RKO (cell line): ENCODE measurements at places on chromosomes 16 and 17.

GRCh38 chr17:10112962-10113361, 85.4 kb downstream of the GAS7 start:
- no peak for DNase-seq

- DNase-seq: no peak
These were observed 156.8 kb upstream of the TNRC6C start for GRCh38 chr17:77801545-77802332.

GRCh38 chr17:59561042-59561441, 4.4 kb upstream of the DHX40 start:
- DNase-seq: peak; percentile 40

DNA sequence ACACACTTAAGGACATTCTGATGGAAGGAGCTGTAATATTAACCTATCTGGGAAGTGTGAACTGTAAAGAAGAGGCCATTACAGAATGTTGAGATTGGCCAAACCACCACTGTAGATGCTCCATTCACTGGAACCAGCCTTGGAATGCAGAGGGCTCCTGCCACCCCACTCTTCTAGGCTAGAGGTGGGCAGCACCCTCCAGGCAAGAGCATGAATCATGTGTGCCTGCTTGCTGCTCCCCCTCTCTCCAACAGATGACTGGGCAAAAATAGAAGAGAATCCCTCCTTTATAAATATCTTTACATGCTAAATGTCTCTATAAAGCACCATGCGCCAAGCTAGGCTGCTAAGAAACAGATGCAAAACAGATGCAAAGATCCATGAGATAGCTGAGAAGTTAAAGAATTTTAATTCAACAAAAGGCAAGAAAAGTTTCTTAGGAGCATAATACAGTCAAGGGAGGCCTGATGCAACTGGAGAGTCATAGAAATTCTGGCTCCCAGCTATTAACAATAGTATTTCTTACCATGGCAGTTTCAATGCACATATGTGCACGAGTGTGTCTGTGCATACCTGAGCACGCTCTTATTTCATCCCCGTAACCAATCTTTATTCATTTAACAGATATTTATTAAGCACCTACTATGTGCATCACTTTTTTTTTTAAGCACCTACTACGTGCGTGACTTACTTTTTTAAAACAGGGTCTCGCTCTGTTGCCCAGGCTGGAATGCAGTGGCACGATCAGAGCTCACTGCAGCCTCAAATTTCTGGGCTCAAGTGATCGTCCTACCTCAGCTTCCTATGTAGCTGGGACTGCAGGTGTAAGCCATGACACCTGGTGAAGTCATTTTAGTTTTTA, 53.6 kb downstream of the GRIN2A start:
- no peak for DNase-seq

DNA sequence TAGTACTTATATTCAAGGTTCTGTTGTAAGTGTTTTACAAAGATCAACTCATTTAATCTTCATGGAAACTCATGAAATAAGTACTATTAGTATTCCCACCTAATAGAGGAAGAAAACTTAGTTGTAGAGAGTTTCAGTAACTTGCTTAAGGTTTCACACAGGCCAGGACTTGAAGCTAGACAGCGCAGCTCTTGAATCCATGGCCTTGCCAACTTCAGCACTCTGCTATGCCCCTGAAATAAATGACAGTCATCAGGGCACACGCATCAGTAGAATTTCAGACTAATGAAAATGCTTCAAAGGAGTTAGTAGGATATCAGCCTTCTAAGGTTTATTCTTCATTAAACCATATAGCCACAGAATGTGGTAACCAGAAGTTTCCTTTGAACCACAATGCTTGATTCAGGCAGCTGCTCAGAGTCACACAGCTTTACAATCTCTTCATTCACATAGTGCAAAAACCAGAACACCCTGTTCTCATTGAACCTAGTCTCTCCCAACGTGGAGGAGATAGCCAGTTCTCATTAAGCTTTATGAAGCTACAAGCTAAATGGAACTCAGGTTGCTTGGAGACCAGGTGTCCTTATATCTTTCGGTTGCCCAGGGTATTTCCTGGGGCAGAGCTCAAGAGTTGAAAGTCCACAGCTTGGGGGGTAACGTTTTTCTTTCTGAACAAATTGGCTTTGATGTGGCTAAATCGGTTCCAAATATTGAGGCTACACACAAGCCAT, 39.7 kb downstream of the KCNJ2 start:
- DNase-seq: no peak

DNA sequence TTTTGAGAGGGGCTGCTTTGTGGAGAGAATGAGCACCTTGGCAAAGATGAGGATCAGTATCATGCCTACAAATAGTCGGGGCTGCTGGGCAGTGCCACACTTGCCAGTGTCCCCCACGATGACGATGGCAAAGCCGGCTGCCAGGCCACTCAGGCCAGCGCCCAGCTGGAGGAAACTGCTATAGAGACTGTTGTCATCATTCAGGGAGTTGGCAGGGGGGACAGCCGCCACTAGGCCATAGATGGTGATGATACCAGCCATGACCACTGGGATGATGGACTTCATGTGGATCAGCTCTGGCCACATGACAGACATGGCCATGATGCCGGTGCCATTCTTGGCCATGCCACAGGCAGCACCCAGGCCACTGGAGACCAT, 23.8 kb downstream of the MINK1 start:
- no peak for DNase-seq

DNA sequence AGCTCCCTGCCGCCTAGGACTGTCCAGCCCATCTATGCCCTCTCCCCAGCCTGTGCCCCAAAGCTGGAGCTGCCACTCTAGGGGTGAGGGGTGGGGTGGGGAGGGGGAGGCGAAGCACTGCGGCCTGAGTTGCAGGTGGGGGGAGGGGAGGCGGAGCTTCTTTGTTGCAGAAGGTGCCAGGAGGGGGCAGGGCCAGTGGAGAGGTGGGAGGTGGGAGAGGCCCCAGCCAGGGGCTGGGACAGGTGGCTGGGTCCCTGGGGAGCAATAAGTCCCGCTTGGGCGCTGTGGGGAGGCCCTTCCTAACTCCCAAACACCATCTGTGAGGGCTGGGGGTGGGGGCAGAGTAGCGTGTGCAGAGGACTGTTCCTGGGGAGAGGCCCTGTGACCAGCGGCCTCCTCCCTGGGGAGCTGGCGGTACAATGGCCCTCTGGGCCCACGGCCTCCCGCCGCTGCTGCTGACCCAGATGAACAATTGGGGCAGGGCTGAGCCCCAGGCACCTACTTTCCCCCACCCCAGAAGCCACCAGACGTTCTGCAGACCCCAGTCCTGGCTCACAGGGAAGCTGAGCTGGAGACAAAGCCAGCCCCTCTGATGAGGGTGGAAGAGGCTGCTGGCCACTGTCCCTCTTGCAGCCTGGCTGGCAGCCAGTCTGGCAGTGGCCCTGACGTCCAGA, 2.2 kb upstream of the NTN3 start:
- DNase-seq: no peak

DNA sequence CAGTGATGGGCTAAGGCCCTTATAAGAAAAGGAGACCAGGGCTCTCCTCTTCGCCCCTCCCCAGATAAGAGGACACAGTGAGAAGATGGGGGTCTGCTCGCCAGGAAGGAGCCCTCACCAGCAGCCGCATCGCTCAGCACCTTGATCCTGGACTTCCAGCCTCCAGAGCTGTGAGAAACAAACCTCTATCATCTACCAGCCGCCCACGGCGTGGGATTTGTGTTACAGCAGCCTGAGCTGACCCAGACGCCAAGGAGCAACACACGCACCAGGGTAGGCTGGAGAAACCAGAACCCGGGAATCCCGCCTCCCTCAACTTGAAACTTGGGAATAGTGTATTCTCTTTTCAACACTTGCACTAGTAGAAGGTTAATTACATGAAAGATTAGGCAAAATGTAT, 4.2 kb upstream of the ZG16B start:
- DNase-seq: no peak

DNA sequence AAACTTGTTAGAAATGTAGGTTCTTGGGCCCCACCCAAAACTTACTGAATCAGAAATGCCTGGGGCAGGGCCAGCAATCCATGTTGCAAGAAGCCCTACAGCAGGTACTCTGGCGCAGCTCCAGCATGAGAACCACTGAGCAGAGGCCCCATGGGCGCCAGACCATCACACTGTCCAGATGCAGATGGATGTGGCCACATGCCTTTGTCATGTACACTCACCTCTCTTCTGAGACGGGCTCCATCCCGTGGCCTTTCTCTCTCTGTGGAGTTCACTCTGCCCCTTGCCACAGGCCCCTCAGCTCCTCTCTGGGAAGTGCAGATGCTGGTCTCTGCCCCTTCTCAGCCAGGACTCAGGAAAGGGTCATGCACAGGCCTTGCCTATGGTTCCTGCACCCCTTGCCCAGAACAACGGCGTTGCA, 2.3 kb upstream of the CCNF start:
- DNase-seq: no peak

- peak; percentile 38 for DNase-seq
These were observed 8.4 kb downstream of the SLC16A5 start for GRCh38 chr17:75096082-75096625.
